Heart right ventricle (tissue), 16 donors: ENCODE measurements at places on chromosomes 13 and 19.
A peak's percentile ranks its signal among the peaks of the same experiment; 100 is the strongest.

DNA sequence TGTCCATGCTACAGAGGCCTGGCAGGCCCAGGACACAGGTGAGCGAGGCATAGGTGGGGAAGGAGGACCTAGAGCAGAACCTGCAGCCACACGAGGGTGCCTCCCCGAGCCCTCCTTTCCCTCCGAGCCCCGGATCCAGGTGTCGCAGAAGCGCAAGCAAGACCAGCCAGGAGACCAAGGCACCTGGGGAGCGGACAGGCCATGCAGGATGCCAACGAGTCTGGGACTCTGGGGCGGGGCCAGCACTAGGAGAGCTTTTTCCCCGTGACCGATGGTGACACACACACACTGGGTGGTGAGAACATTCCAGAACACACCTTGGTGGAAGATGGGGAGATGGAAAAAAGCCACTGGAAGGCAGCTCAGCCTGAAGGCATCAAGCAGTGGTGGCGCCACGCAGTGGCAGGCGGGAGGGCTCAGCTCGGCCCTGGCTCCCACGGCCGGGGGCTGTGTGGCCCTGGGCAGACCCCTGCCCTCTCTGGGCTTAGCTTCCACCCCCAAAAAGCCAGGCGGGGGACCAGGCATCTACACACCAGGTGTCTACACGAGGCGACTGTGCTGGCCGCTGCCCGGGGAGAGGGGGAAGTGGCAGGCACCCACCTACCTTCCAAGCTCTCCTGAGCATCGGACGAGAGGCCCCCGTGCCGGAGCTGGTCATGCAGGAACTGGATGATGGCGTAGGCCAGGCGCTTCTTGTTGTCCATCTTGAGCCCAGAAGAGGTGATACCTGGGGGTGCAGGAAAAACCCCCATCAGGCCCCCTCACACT lies 14.5 kb downstream of the SGTA start:
- DNase-seq = no peak

DNA sequence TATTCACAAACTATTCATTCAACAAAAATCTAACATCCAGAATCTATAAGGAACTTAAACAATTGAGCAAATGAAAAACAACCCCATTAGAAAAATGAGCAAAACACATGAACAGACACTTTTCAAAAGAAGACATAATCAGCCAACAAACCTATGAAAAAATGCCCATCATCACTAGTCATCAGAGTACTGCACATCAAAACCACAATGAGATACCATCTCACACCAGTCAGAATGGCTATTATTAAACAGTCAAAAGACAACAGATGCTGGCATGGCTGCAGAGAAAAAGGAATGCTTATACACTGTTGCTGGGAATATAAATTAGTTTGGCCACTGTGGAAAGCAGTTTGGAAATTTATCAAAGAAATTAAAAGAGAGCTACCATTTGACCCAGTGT lies 487.6 kb downstream of the GPC6 start:
- no peak for DNase-seq

DNA sequence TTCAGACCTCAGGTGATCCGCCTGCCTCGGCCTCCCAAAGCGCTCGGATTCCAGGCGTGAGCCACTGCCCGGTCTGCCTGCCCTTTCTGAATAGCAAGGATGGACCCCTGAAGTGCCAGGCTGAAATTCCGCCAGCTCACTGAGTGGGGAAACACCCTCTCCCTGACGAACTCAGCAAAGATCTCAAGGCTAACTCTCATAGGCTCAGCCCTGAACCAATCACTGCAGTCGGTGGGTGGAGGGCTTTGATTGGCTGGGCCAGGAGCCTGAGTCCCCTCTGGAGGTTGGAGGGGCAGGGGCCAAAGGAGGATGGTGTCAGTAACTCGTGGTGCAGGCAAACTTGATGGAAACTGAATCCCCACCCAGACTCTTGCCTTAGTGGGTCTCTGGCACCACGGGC lies 11.2 kb upstream of the COMP start:
- no peak for DNase-seq

GRCh38 chr19:48683349-48683748 lies 10.5 kb upstream of the NTN5 start:
- peak; percentile 61 for DNase-seq

DNA sequence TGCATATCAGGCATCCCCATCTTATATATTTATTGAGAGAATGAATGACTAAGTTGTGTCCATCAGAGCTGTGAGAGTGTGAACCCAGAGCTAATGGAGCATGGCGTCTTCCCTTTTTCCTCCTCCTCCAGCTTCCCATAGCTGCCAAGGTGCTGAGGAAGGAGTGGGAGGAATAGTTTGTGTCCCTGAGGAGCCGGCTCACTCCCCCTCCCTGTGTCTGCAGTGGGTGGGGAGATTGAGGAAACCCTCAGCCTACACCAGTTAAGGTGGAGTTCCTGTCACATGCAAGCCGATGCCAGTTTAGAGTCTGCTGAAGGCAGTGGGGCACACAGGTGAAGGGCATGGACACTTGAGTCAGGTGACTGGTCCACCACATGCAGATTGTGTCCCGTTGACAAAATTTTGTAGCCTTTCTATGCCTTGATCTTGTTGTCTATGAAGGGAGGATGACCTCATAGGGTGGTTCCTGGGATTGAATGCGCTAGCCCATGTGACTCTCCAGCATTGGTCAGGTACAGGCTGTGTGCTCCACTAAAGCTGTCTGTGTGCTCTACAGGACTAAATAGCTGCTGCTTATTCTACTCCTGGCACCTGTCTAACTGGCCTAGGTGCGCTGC lies 47.6 kb upstream of the GPI start:
- DNase-seq = peak; percentile 33

DNA sequence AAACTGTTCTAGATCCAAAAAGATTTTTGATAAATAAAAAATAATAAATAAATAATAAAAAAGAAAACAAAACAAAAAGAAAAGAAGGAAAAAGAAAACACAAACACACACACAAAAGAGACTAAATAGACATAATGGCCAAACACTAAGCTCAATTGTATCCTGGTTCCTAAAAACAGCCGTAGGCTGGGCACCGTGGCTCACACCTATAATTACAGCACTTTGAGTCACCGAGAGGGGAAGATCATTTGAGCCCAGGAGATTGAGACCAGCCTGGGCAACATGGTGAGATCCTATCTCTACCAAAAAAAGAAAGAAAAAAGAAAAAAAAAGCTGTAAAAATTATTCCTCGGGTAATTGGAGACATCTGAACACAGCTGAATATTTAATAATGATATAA lies 8.9 kb downstream of the ETHE1 start:
- no peak for DNase-seq

DNA sequence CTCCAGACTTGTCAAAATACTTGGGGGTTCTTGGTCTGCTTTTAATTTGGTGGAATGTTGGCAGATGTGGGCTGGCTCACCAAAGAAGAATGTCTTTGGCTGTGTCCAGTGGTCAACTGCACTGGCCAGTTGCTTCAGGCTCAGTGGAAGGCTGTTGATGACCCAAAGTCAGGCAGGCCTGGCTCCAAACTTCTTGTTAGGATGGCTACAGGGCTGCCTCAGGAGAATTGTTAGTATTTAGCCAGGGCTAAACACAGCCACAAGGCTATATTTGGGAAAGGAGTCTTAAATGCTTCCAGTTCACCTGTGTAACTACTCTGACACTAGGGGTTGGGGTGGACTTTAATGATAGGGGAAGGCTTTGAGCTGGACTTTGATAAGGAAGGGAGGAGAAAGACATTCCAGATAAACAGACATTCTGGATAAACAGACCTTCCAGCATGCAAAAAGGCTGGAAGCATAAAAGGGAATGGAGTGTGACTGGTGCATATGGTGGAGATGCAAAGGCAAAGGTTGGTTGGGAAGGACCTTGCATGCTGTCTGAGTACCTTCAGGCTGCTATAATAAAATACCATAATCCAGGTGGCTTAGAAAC lies 116.8 kb downstream of the FOXO1 start:
- DNase-seq = no peak

- DNase-seq = peak; percentile 76
Observed at GRCh38 chr19:12792051-12792852, 966 bp downstream of the JUNB start.
